Small intestine (tissue), 16 donors: ENCODE measurements at places on chromosomes 16 and 17. TPM values are rescaled to one million over a fixed set of nuclear protein-coding genes. Genes with fewer than 3 reads are reported as not detected.
A peak's percentile ranks its signal among the peaks of the same experiment; 100 is the strongest.

DNA sequence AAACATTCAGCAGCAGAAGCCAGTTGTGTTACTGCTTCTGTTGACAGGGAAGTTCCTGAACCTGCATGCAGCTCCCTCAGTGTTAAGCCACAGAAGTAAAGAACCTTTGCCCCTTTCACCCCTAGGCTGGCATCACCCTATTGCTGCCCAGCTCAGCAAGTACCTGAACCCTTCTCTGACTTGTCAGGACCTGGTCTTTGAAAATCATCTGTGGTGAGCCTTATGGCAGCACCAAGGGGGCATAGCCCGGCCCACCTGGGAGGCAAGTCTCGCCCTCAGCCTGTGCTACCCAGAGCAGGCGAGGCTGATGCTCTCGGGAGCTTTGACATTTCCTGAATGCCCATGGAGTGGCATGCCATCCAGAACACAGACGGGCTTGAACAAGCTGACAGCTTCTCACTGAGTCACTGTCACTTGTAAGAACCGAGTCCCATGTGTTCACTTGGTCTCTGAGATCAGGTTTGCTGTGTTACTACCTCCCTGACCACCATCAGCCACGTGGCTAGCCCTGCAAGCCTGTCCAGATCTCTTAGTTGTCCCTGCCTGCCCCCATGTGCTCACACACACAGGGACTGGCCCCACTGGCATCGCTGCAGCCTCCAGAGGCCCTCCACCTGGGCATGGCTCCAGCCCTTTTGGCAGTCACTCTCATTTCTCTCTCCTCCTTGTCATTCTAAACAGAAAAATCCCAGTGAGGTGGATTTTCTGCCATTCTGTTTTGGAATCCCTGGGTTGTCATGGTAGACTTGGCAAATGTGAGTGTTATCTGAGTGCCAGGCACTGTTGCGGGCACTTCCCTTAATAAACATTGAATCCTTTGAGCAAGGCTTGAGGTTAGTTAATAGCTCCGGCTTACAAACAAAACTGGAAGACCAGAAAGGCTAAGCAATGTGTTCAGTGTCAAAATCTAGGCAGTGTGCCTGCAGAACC lies 2.9 kb upstream of the CARMIL2 start:
- peaks cover 20% of the 10 kb centered on the region for H3K36me3 ChIP-seq
- H3K4me3 ChIP-seq: no peak overlapping the region
- no peaks in the 10 kb centered on the region for H3K4me1 ChIP-seq
- peaks cover 6% of the 10 kb centered on the region for H3K27me3 ChIP-seq
- DNase-seq: no peak

DNA sequence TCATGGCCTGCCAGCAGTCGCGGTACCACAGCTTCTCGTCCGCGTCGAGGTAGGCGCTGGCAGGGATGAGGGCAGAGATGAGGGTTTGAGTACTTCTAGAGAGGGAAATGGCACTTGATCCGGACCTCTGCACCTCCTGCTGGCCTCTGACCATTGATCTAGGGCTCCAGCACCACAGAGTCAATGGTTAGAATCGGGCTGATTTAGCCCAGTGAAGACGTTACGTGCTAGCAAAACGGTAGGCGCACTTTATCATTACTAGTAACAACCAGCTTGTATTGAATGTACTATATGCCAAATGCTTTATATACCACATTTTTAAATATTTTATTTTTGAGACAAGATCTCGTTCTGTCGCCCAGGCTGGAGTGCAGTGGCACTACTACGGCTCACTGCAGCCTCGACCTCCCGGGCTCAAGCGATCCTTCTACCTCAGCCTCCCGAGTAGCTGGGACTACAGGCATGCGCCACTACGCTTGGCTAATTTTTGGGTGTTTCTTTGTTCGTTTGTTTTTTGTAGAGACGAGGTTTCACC lies 526 bp downstream of the TSNAXIP1 start:
- no peaks in the 10 kb centered on the region for H3K27me3 ChIP-seq
- DNase-seq: no peak
- peaks cover 4% of the 10 kb centered on the region for H3K4me1 ChIP-seq
- peak overlapping the region; percentile 60 for H3K4me3 ChIP-seq
- no peaks in the 10 kb centered on the region for H3K36me3 ChIP-seq

GRCh38 chr16:22653876-22654275 lies 143.2 kb downstream of the NPIPB5 start:
- H3K4me1 ChIP-seq: no peaks in the 10 kb centered on the region
- H3K4me3 ChIP-seq: no peak overlapping the region
- no peaks in the 10 kb centered on the region for H3K27me3 ChIP-seq
- H3K27ac ChIP-seq: no peak overlapping the region
- H3K36me3 ChIP-seq: no peaks in the 10 kb centered on the region

GRCh38 chr16:57013902-57014301 lies 24.5 kb downstream of the NLRC5 start:
- peak overlapping the region; percentile 55 for H3K27ac ChIP-seq
- no peaks in the 10 kb centered on the region for H3K36me3 ChIP-seq
- no peaks in the 10 kb centered on the region for H3K27me3 ChIP-seq

DNA sequence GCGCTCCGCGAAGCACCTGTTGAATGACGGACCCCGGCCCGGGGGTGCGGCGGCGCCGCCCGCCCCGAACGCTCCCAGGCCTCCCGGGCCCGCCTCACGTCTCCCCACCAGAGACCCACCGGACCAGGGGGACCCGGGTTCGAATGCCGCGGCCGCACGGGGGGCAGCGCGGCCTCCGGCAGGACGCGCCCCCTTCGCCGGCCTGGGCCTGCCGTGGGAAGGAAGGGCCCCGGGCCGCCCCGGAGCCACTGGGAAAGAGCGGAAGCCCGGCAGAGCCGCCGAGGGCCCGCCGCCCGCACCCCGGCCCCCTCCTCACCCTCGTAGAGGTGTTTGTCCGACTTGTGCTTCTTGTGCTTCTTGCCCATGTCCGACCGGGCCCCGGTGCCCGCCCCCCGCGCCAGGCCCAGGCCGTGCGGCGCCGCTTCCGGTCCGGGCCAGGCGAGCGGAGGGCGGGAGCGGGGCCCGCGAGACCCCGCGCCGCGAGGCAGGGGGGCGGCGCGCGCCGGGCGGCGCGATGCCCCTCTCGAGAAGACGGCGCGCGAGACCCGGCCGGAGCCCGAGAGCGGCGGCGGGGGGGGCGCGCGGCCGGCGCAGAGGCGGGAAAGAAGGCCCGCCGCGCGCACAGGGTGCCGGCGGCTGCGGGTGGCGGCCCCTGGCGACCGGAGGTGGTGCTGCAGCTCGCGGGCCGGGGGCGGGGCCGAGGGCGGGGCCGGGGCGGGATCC lies at the start of gene BRD7:
Gene BRD7, minus strand, starts transcription at position 579 of the 723 bp plus-strand sequence. Its CDS starts 214 bp downstream, at position 365.
- peak within 1 kb of the TSS; percentile 12 for H3K27ac ChIP-seq
- H3K27me3 ChIP-seq: no peaks in the 10 kb centered on the region
- peak; percentile 77 for DNase-seq

GRCh38 chr17:58521680-58522079 lies 7.2 kb upstream of the MTMR4 start:
- peaks cover 21% of the 10 kb centered on the region for H3K4me1 ChIP-seq
- H3K27me3 ChIP-seq: no peaks in the 10 kb centered on the region
- no peak overlapping the region for H3K4me3 ChIP-seq
- no peak for DNase-seq

DNA sequence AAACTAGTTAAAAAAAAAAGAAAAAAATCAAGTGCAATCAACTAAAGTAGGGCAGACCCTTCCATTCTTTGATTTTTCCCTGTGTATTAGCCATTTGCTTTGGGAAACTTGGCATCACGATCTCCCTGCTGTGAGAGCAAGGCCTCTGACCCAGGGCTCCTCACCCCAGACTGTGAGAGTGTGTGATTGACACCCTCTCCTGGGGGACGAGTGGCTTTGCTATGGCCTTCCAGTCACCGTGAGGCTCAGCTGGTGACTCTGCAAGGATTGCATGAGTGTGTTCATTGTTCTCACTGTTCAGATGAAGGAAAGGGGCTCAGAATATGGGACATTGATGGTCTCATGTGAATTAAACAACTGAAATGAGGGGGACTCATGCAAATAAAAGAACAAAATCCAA lies 69.0 kb upstream of the BCAR1 start:
- no peaks in the 10 kb centered on the region for H3K27me3 ChIP-seq
- H3K4me1 ChIP-seq: no peaks in the 10 kb centered on the region
- no peak overlapping the region for H3K4me3 ChIP-seq

GRCh38 chr16:82846806-82847205 lies 220.0 kb downstream of the CDH13 start:
- H3K4me3 ChIP-seq: no peak overlapping the region
- H3K36me3 ChIP-seq: no peaks in the 10 kb centered on the region
- H3K27ac ChIP-seq: no peak overlapping the region
- no peaks in the 10 kb centered on the region for H3K27me3 ChIP-seq
- no peak for DNase-seq

DNA sequence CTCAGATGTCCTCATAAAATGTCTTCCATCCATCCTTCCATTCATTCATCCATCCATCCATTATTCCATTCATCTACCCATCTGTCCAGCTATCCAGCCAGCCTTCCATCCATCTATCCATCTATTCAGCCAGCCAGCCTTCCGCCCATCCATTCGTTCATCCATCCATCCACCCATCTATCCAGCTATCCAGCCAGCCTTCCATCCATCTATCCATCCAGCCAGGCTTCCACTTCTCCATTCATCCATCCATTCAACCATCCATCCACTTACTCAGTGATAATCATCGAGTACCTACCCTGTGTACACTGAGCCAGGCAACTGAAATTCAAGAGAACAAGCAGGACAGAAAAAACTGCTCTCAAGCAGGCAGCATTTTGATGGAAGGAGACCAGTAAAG lies 4.6 kb upstream of the CCDC182 start:
- H3K36me3 ChIP-seq: no peaks in the 10 kb centered on the region
- DNase-seq: no peak

DNA sequence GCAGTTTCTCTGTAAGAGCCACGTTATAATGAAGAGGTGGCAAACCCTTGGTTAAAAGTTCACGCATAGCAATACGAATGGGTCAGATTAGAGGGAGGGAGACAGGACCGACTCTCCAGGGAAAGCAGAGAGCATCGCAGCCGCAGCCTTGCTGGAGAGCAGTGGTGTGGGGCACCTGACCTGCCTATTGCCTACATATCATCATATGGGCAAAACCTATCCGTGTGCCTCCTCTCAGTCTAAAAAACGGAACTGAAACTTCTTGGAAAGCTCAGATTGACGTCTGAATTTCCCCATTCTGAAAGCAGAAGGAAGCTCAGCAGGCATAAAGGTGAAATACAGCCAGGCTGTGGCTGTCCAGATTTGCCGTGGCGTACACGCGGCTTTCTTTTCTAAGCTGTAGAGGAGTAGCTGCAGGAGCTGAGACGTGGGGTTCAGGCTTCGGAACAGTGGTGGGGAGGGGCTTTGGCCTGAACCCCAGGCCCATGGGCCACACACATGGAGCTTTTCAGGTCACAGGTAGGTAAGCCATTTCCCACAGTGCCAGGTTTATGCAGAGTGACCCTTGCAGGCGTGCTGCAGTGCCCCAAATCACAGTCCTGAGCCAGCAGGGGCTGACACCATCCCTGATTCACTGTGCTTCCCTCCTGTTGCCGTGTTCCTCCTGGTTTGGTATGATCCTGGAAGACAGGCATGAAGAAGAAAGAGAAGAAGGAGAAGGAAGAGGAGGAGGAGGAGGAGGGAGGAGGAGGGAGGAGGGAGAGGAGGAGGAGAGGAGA lies 41.6 kb upstream of the TNRC6C start:
- H3K36me3 ChIP-seq: no peaks in the 10 kb centered on the region
- peaks cover 4% of the 10 kb centered on the region for H3K4me1 ChIP-seq
- H3K4me3 ChIP-seq: no peak overlapping the region
- no peak for DNase-seq
- peaks cover 47% of the 10 kb centered on the region for H3K27me3 ChIP-seq

- no peak overlapping the region for H3K27ac ChIP-seq
- H3K36me3 ChIP-seq: no peaks in the 10 kb centered on the region
- H3K27me3 ChIP-seq: no peaks in the 10 kb centered on the region
- no peak overlapping the region for H3K4me3 ChIP-seq
- H3K4me1 ChIP-seq: no peaks in the 10 kb centered on the region
Measured at GRCh38 chr17:76535788-76536510, 1.6 kb downstream of the CYGB start.

GRCh38 chr17:61806081-61806828 lies 57.1 kb downstream of the BRIP1 start:
- no peaks in the 10 kb centered on the region for H3K4me1 ChIP-seq
- no peaks in the 10 kb centered on the region for H3K27me3 ChIP-seq
- no peak for DNase-seq

GRCh38 chr17:44279346-44279665 lies 11.4 kb upstream of the SLC4A1 start:
- no peak overlapping the region for H3K4me3 ChIP-seq
- peaks cover 7% of the 10 kb centered on the region for H3K4me1 ChIP-seq
- H3K27me3 ChIP-seq: no peaks in the 10 kb centered on the region
- peak overlapping the region; percentile 75 for H3K27ac ChIP-seq

DNA sequence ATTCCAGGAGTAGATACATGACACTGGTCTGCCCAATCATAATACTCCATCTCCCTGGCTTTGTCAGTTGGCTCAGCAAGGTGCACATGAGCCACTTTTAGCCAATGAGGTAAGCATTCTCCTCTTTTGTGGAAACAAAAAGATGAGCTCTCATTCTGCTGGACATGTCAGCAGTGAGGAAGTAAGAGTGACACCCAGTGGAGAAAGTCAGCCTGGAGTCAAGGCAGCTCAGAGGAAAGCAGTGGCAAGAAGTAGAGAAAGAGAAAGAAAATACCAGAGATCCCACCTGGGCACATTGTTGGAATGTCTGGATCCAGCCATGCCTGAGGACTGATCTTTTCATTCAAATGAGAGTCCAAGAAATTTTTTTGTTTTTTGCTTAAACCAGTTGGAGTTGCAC lies 496.9 kb upstream of the C16orf82 start:
- H3K27me3 ChIP-seq: no peaks in the 10 kb centered on the region
- H3K27ac ChIP-seq: no peak overlapping the region
- no peak overlapping the region for H3K4me3 ChIP-seq
- no peaks in the 10 kb centered on the region for H3K36me3 ChIP-seq
- H3K4me1 ChIP-seq: no peaks in the 10 kb centered on the region

DNA sequence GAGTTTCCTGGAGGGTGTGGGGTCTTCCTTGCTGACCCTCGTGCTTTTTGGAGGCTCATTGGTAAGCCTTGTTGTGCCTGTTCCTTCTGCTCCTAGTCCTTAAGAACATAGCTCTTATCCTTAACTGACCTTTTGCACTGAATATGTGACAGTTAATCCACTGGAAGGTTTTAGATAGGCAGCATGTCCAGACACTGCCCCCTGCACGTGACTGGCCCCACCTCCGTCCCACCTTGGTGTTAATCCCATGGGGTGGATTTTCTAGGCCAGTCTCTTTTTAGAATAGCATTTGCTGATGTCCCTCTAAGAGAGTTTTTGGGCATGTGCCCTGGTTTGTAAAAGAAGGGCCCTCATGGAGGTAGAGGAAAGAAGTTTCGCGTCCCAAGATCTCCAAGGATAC lies 58.3 kb downstream of the RBFOX1 start:
- H3K4me1 ChIP-seq: no peaks in the 10 kb centered on the region
- no peaks in the 10 kb centered on the region for H3K27me3 ChIP-seq
- H3K36me3 ChIP-seq: no peaks in the 10 kb centered on the region
- DNase-seq: no peak
- no peak overlapping the region for H3K27ac ChIP-seq

Gene HSD11B2
- polyA plus RNA-seq: 9.7 TPM

Gene WIPF2
- polyA plus RNA-seq: 14.1 TPM

Gene C17orf50
- polyA plus RNA-seq: not detected

Gene HBA2
- 3.2 TPM for polyA plus RNA-seq

Gene TBC1D3G
- 17.7 TPM for polyA plus RNA-seq

Gene CDH11
- 0.22 TPM for polyA plus RNA-seq

Gene CCL3
- polyA plus RNA-seq: 1.8 TPM

Gene HBQ1
- not detected for polyA plus RNA-seq

Gene TLCD2
- 7.8 TPM for polyA plus RNA-seq

Gene COG4
- 57.8 TPM for polyA plus RNA-seq

Gene KRT14
- polyA plus RNA-seq: 0.33 TPM

Gene NPIPA7
- polyA plus RNA-seq: 24.8 TPM
